ENCODE measurements at places on chromosomes 3 and 15.

DNA sequence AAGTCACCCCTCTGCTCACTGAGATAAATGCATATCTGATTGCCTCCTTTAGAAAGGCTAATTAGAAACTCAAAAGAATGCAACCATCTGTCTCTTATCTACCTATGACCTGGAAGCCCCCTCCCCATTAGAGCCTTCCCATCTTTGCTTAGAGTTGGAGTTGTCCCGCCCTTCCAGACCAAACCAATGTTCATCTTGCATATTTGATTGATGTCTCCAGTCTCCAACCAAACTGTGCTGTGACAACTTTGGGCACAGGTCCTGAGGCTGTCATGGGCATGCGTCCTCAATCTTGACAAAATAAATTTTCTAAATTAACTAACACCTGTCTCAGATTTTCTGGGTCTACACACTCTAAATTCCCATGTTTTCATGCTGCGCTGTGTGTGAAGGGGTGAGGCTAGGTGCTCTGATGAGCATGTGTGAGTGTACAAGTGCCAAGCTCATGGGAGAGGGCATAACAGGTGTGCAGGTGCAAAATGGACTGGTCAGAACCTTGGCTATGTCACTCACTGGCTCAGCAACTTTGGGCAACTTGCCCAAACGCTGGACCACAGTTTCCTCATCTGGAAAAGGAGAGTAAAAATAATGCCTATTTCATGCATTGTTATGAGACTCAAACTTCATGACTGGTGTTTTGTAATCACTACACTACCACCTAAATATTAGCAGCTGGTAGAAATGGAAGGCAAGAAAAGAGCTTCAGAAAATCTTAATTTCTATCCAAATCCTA, 7.2 kb downstream of the DAPK2 start:
- no peak for DNase-seq

- DNase-seq: peak; percentile 76
Observed at GRCh38 chr3:158727206-158728060, 4.8 kb downstream of the RARRES1 start.

GRCh38 chr3:61248496-61248895, 2.8 kb downstream of the FHIT start:
- no peak for DNase-seq

- DNase-seq: no peak
Observed at GRCh38 chr3:61354604-61355003, 103.4 kb upstream of the FHIT start.

- no peak for DNase-seq
Observed at GRCh38 chr3:196654735-196655090, 15.2 kb downstream of the NRROS start.

DNA sequence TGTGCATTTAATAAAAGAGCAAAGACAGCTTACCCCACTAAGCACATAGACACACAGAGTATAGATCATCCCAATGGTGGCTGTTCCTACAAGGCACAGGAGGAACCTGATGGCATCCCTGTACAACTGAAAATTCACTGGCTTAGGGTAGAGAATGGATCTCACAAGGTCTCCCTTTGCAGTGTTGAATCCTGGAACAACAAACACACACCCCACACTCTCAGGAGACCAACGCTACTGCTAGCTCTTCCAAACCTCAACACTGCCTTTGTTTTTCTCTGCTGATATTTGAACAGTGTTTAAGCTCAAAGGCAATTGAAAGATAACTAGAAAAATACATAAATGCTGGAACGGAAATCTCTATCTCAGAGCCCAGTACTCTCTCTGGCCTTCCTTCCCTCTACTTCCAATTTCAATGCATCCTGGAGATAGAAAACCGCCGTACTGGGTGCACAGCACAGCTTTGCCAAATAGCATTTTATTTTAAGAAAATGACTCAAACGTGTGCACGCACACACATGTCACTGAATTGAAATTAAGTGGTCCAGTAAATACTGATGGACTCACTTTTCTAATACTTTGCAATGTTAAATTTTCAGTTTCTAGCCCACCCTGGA, 87.5 kb upstream of the ATP13A5 start:
- no peak for DNase-seq

GRCh38 chr3:127156338-127157050, 36.4 kb upstream of the PRR23E start:
- no peak for DNase-seq

DNA sequence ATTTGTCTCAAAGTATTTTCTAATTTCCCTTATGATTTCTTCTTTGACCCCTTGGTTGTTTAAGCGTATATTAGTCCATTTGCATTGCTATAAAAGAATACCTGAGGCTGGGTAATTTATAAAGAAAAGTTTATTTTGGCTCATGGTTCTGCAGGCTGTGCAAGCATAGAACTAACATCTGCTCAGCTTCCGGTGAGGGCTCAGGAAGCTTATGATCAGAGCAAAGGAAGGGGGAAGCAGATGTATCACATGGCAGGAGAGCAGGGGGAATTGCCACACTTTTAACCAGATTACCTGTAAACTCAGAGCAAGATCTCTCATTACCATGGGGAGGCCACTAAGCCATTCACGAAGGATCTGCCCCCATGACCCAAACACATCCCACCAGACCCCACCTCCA, 148.2 kb downstream of the PDE8A start:
- DNase-seq: peak; percentile 93

DNA sequence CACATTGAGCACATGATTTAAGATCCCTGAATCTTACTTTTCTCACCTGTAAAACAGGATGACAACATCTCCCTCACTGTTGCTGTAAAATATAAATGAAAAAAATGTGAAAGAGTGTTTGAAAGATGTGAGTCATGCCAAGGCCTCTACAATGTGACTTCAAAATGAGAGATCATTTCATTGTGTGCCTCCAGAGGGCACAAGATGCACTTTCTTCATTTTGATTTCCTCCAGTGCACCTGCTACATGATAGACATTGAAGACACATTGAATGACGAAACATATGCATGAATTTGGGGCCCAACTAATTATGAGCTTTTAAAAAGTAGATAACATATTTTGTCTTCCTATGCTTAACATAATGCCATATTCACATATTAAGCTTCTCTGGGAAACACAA, 170.3 kb downstream of the MOBP start:
- DNase-seq: no peak

GRCh38 chr3:52245322-52246263, at the start of gene PPM1M:
Gene PPM1M (plus strand): TSS chr3:52245759. CDS start chr3:52245825, 66 bp downstream.
- peak; percentile 36 for DNase-seq

DNA sequence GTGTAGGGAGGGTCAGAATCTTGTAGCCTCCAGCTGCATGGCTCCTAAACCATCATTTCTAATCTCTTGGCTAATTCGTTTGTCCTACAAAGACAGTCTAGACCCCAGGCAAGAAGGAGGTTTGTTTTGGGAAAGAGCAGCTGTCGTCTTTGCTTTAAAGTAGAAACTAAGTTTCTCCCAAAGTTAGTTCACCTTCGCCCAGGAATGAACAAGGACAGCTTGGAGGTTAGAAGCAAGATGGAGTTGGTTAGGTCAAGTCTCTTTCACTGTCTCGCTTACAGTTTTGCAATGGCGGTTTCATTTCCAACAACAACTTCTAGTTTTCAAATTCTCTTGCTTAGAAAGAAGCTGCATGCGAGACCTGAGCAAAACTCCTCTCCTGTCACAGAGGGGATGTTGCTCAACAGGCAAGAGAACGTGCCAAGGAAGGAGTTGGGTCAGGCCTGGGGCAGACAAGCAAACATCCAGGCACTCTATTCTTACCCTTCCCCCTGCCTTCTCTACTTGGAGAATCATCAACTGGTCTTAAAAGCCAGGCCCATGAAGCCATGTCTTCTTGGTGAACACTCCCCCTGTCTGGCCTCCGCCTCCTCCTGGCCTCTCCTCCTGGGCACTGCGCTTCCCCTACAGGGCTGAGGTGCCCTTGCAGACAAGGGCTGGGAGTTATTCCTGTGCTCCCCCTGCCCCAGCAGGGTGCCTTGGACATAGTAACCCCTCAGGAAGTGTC, 57.6 kb downstream of the TMEM44 start:
- peak; percentile 31 for DNase-seq

DNA sequence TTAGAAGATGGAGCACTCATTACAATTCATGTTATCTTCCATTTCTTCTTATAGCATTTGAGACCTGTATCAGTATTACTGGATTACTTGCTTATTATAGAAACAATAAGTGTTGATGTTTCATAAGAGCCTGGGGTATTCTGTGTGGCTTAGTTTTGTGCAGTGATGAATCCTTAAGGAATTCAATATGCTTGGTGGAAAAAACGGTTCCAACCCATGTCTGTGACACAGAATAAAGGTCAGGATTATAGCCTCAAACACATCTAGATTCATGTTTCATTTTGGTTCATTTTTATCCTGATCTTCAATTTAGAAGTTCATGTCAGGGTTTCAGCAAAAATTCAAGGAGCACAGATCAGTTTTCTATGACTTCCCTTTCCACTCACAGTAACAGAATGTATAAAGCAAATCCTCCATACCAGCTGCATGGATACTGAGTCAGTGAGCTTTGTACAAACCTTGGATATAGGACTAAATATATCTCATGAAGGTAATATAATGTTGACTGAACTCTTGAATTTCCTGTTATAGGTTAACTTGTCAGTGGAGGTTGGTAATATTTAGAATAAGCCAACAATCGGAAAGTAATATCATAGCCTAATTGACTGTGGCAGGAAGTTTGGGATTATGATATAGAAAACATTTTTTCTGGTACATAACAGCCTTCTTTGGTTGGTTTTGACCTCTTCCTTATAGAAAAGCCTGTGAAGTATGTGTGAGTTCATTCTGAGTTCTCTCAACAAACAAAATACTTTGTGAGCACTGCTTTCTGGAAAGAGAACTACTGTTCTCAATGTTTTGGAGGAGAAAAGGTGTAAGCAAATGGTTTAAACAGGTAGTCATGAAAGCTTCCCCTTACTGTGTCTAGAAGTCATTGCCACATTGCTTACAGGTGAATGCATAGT, 218.2 kb upstream of the TPM1 start:
- DNase-seq: no peak

DNA sequence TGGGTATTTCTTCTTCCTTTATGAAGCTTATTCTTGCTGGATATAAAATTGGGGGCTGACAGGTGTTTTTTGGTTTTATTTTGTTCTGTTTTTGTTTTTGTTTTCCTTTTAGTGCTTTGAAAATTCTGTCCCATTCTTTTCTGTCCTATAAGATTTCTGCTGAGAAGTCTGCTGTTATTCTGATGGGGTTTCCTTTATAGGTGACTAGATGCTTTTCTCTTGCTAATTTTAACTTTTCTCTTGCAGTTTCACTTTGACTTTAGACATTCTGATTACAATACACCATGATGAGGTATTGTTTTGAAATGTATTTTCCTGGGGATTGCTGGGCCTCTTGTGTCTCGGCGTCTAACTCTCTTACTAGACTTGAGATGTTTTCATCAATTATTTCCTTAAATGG, 22.8 kb downstream of the TTC14 start:
- no peak for DNase-seq

GRCh38 chr3:181764544-181764943, 52.8 kb downstream of the SOX2 start:
- DNase-seq: no peak

GRCh38 chr3:57746156-57747010, 9.7 kb upstream of the SLMAP start:
- peak; percentile 17 for DNase-seq

GRCh38 chr3:194840661-194841514, 155.2 kb downstream of the FAM43A start:
- no peak for DNase-seq

DNA sequence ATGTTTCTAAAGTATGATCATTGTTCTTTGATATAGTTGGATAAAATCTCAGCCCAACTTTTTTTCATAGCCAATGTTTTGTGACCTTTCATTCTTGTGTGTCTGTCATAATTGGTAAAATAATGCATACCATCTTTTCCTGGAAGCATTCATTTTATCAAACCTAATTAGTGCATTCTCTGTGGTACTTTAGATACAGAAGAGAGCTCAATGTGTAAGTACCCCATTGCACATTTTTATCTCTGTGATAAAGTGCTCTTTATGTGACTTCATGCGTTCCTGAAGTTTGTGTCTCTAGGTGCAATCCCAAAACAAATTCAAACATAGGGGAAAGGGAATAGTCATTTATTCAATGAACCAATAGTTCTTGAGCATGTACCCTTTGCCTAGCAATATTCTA, 628.5 kb downstream of the GBE1 start:
- DNase-seq: no peak

- DNase-seq: no peak
Observed at GRCh38 chr3:47238017-47238416, 44.6 kb downstream of the KIF9 start.

- no peak for DNase-seq
Observed at GRCh38 chr3:117489663-117490079, 780.1 kb downstream of the TUSC7 start.

DNA sequence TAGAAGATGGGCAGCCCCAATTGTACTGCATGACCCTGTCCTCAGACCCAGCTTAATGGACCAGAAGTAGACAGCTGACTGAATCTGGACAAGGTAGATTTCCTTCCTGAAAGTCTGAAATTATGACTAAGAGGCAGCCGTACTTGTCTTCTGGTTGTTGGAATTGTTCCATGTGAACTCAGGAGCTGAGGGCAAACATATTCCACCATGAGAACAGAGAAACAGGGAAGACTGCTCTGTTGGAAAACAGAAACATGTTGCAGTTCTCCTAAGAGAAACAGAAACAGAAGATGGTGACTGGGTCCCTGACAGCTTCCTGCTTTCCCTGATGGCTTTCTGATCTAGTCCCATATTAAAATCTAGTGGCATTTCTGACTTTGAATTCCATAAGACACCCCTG, 24.1 kb downstream of the POPDC2 start:
- DNase-seq: no peak

GRCh38 chr15:63600001-63600615, 2.9 kb downstream of the FBXL22 start:
- DNase-seq: no peak

DNA sequence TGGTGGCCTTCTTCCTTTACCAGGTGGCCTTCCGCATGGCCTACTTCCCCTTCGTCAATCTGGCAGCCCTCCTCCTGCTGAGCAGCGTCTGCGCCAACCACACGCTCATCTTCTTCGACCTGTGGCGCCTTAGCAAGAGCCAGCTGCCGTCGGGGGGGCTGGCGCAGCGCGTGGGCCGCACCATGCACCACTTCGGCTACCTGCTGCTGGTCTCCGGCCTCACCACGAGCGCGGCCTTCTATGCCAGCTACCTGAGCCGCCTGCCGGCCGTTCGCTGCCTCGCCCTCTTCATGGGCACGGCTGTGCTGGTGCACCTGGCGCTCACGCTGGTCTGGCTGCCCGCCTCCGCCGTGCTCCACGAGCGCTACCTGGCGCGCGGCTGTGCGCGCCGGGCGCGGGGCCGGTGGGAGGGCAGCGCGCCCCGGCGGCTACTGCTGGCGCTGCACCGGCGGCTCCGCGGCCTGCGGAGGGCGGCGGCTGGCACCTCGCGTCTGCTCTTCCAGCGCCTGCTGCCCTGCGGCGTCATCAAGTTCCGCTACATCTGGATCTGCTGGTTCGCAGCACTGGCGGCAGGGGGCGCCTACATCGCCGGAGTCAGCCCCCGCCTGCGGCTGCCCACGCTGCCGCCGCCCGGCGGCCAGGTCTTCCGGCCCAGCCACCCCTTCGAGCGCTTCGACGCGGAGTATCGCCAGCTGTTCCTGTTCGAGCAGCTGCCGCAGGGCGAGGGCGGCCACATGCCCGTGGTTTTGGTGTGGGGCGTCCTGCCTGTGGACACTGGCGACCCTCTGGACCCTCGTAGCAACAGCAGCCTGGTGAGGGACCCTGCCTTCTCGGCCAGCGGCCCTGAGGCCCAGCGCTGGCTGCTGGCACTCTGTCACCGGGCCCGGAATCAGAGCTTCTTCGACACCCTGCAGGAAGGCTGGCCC, 9.9 kb downstream of the DISP2 start:
- peak; percentile 93 for DNase-seq
